Keratinocyte (primary cell): ENCODE measurements at places on chromosomes 4 and X. TPM values are rescaled to one million over a fixed set of nuclear protein-coding genes. Genes with fewer than 3 reads are reported as not detected.

DNA sequence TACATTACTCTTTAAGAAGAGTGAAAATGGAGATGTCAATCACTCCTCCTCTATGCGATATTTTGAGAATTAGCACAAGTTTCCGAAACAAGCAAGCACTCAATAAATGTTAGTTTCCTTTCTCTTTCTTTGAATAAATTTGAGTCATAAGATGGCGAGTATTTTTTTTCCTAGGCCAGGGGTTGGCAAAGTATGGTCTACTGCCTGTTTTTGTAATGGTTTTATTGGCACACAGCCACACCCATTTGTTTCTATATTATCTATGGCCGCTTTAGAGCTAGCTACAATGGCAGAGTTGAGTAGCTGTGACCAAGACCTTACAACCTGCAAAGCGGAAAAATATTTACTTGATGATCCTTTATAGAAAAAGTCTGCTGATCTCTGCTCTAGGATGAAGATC, 139.5 kb downstream of the MID1 start:
- peaks cover 18% of the 10 kb centered on the region for H3K4me1 ChIP-seq
- no peaks in the 10 kb centered on the region for H3K36me3 ChIP-seq
- no peak for DNase-seq
- H3K27me3 ChIP-seq, result no peaks in the 10 kb centered on the region
- H3K27ac ChIP-seq, result no peak overlapping the region

GRCh38 chr4:79979785-79980437, 93.1 kb downstream of the ANTXR2 start:
- H3K36me3 ChIP-seq, result peaks cover 10% of the 10 kb centered on the region
- H3K4me1 ChIP-seq, result no peaks in the 10 kb centered on the region
- H3K27ac ChIP-seq, result no peak overlapping the region
- no peaks in the 10 kb centered on the region for H3K27me3 ChIP-seq
- DNase-seq, result no peak
- no peak overlapping the region for H3K4me3 ChIP-seq

- H3K4me3 ChIP-seq, result no peak overlapping the region
Measured at GRCh38 chrX:83845397-83845796, 15.5 kb upstream of the CYLC1 start.

Gene ABLIM2
- 0.94 to 3.0 TPM (median 1.1 TPM) in 3 replicates for polyA plus RNA-seq

- H3K4me3 ChIP-seq, result no peak overlapping the region
- no peak overlapping the region for H3K27ac ChIP-seq
- peaks cover 11% of the 10 kb centered on the region for H3K4me1 ChIP-seq
- no peaks in the 10 kb centered on the region for H3K36me3 ChIP-seq
- no peaks in the 10 kb centered on the region for H3K27me3 ChIP-seq
Measured at GRCh38 chr4:102692474-102692873, 68.3 kb downstream of the MANBA start.

- H3K4me1 ChIP-seq, result no peaks in the 10 kb centered on the region
- H3K27ac ChIP-seq, result no peak overlapping the region
- no peak overlapping the region for H3K4me3 ChIP-seq
- H3K27me3 ChIP-seq, result no peaks in the 10 kb centered on the region
Measured at GRCh38 chr4:179110356-179110755, 1668.1 kb upstream of the AGA start.

DNA sequence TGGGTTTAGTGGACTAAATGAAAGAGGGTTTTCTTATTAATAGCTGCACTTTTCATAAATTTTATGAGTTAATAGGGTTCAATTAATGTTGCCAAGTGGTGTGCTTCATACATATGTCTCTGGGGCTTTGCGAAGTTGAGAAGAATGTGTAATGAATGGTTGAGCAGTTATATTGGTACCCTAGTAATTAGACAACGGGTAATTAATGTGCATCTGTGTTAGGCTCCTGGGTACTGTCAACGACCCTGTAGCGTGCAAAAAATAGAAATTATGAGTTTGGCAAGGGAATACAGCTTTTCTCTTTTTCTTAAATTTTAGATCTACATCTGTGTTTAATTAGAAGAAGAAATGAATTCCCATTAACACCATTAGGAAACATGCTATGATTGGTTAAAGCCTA, 1027.7 kb downstream of the ARAP2 start:
- H3K27me3 ChIP-seq, result no peaks in the 10 kb centered on the region
- no peak overlapping the region for H3K4me3 ChIP-seq
- no peaks in the 10 kb centered on the region for H3K36me3 ChIP-seq

Gene ITGB1BP2
- polyA plus RNA-seq, result 0.42 to 1.0 TPM (median 0.44 TPM) in 3 replicates

DNA sequence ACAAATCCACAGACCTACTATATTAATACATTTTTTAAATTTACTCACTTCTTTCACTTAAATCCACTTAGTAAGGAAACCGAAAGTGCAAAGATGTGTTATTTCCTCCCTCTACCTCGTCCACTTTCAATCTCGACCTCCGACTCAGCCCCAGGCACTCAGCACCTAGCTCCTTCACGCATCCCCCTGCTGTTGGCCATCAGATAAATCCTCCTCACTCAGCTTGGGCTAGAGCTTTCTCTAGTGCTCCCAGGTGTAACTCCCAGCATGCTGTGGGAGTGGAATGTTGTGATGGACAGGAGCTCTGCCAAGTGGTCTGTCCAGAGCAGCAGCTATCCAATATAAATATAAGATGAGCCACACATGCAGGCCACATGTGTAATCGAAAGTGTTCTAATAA, 26.7 kb upstream of the TEC start:
- H3K27ac ChIP-seq, result no peak overlapping the region
- H3K36me3 ChIP-seq, result no peaks in the 10 kb centered on the region
- H3K4me3 ChIP-seq, result no peak overlapping the region
- no peak for DNase-seq

GRCh38 chr4:14810568-14810967, 191.7 kb upstream of the CPEB2 start:
- H3K36me3 ChIP-seq, result no peaks in the 10 kb centered on the region
- no peaks in the 10 kb centered on the region for H3K27me3 ChIP-seq
- no peaks in the 10 kb centered on the region for H3K4me1 ChIP-seq
- no peak overlapping the region for H3K27ac ChIP-seq
- no peak overlapping the region for H3K4me3 ChIP-seq

Gene NDST3
- polyA plus RNA-seq, result not detected in 3 replicates

GRCh38 chr4:26272654-26273615, 47.9 kb upstream of the RBPJ start:
- H3K36me3 ChIP-seq, result no peaks in the 10 kb centered on the region
- H3K27ac ChIP-seq, result no peak overlapping the region
- no peaks in the 10 kb centered on the region for H3K4me1 ChIP-seq
- no peak for DNase-seq
- H3K4me3 ChIP-seq, result no peak overlapping the region
